Ovary (tissue), 10 donors: ENCODE measurements at places on chromosomes 5 and 9. TPM values are rescaled to one million over a fixed set of nuclear protein-coding genes. Genes with fewer than 3 reads are reported as not detected.

The ZSWIM6 gene
- total RNA-seq: 10.3 TPM

The BTNL9 gene
- 0.76 TPM for total RNA-seq

The HK3 gene
- 0.61 TPM for total RNA-seq

GRCh38 chr9:105206496-105206820 lies 38.0 kb upstream of the SLC44A1 start:
- DNase-seq: no peak

DNA sequence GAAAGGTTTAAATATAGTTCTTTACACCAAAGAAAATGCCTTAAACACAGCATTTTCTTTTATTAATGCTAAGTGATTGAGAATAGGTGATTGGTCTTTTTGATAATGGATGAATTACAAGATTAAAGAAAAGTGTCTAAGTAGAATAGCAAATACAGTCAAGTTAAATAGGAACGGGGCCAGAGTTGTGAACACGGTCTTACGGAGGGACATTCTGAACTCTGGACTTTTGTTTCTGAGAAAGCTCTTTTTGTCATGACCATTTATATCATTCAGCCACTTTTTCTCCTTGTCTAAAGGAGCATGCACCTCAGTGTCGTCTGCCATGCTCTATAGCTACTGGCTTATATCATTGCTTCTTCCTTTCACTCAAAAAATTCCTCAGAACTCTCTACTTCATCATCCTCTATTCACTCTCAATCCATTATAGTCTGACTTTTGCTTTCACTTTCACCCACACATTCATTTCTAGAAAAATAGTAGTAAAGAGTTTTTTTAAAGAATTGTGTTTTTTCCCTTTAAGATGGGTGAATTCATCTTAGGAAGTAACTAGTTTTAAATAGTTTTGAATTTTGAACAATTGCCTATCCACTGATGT lies 263.0 kb upstream of the FBXL7 start:
- no peak for DNase-seq

GRCh38 chr9:110619831-110620230 lies 40.3 kb upstream of the SVEP1 start:
- no peak for DNase-seq

GRCh38 chr5:137649228-137649935 lies 86.5 kb downstream of the KLHL3 start:
- DNase-seq: no peak

GRCh38 chr9:738209-738915 lies 103.1 kb upstream of the DMRT1 start:
- no peak for DNase-seq

GRCh38 chr9:116137581-116137980 lies 16.0 kb upstream of the PAPPA start:
- DNase-seq: no peak
